ENCODE measurements at places on chromosomes 4 and X.

DNA sequence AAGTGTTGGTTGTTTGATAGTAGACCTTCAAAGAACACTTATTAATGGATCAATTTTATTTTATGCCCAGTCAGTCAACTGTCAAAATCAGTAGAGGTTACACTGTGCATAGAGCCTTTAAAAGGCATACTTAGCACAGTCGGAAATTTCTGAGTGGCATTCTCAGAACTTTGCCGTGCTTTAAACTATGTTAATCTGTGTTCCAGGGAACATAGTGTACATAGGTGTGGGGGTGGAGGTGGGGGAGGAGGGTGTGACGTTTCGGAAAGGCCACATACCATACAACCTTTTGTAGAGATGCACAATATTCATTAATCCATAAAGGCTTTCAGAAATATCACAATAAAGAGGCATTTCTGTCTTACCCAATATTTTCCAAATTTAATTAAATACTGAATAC, 75.8 kb downstream of the RS1 start:
- no peak overlapping the region for H3K4me3 ChIP-seq
- H3K27ac ChIP-seq: peak overlapping the region; percentile 79
- H3K27me3 ChIP-seq: no peaks in the 10 kb centered on the region
- no peaks in the 10 kb centered on the region for H3K4me1 ChIP-seq

DNA sequence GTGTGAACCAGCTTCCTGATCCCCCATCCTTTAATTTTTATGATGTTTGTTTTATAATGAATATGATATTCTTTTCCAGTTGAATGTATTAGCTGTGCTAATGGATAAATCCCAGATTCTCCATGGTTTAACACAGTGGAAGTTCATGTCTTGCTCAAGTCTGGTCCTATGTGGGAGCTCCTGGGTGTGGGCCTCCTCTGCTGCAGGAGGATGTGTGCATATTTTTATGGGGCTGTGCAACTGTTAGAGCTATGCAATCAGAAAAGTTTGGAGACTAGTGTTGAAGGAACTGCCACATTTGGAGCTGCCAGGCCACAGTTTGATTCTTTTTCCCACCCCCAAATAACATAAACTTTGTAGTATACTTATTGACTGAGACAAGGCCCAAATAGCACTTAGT, 24.8 kb downstream of the MGST2 start:
- H3K4me1 ChIP-seq: peaks cover 30% of the 10 kb centered on the region
- DNase-seq: no peak
- no peaks in the 10 kb centered on the region for H3K27me3 ChIP-seq
- no peak overlapping the region for H3K4me3 ChIP-seq

DNA sequence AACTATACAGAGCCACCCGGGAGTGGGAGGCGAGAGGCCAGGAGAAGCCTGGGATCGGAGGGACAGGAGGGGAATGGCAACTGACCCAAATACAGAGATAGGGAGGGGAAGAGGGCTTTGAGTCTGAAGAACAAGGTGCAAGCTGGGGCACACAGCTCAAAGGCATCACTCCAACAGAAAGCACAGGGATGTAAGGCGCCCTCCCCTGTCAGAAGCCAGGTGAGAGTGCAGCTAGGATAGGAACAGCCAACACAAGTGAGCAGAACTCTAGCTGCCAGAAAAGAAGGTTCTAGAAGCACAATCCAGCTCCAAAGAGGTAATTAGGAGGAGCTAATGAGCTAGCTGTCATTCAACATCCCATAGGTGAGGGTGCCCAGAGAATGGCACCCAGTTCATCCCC, 232.2 kb downstream of the DHX15 start:
- no peaks in the 10 kb centered on the region for H3K36me3 ChIP-seq
- no peaks in the 10 kb centered on the region for H3K27me3 ChIP-seq
- H3K4me1 ChIP-seq: no peaks in the 10 kb centered on the region
- H3K27ac ChIP-seq: no peak overlapping the region
- no peak overlapping the region for H3K4me3 ChIP-seq

DNA sequence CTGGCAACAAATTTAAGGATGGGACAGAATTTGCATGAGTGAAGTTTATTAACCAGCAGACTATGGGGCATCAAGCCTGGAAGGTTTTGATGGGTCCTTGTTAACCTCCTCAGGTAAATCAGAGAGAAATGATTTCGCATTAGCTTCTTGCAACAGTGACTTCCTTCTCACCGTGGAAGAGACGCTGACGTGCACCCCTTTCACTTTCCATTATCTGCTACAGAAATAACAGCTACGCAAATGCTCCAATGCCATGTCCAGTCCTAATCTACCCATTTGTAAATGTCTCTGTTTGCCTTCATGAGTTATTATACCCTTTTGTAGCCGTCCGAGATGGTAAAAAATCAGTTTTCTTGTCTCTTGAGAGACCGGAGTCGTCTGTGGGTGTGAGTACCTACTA, 100.3 kb downstream of the SLC34A2 start:
- H3K4me3 ChIP-seq: no peak overlapping the region
- H3K4me1 ChIP-seq: peaks cover 6% of the 10 kb centered on the region
- H3K27ac ChIP-seq: no peak overlapping the region
- H3K27me3 ChIP-seq: no peaks in the 10 kb centered on the region
- no peaks in the 10 kb centered on the region for H3K36me3 ChIP-seq

DNA sequence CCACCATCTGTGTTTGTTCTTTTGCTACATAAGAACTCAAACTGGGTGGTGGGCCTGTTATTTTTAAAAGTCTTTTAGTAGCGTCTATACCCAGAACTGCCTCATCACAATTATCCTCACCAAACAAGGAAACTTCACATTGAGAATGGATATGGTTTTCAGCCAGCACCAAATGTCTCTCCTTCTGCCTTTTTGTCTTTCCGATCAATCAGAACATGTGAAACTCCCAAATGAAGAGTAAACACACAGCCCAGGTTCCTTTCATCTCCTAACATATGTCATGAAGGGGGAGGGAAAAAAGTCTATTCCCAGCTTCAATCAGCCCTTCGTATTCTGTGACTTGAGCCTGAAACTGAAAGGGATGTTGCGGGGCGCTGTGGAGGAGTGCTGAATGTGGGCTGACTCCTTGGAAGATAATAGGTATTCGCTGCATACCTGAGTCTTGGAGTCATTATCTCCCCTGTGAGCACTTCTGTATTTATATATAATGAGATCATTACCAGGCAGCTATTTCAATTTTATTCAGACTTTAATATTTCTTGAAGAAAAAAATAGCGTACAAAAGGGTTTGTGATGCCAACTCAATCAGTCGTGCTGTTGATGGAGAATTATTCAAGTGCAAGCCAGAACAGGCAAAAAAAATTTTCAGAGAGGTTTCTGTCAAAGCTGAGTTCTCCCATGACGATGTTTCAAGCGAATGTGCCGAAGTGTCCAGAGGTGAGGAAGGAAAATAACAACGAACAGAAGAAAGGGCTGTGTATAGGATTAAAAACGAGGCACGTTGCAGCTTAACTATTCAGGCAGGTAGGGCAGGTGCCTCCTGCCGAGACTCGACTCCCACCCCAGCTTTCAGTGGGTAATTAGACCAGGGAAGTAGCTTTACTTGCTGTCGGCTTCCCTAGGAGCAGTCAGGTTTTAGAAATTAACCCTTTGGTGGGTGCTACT, 163.9 kb upstream of the NOCT start:
- H3K27ac ChIP-seq: peak overlapping the region; percentile 64
- DNase-seq: peak; percentile 37
- H3K4me1 ChIP-seq: no peaks in the 10 kb centered on the region
- H3K36me3 ChIP-seq: no peaks in the 10 kb centered on the region
- H3K4me3 ChIP-seq: no peak overlapping the region

DNA sequence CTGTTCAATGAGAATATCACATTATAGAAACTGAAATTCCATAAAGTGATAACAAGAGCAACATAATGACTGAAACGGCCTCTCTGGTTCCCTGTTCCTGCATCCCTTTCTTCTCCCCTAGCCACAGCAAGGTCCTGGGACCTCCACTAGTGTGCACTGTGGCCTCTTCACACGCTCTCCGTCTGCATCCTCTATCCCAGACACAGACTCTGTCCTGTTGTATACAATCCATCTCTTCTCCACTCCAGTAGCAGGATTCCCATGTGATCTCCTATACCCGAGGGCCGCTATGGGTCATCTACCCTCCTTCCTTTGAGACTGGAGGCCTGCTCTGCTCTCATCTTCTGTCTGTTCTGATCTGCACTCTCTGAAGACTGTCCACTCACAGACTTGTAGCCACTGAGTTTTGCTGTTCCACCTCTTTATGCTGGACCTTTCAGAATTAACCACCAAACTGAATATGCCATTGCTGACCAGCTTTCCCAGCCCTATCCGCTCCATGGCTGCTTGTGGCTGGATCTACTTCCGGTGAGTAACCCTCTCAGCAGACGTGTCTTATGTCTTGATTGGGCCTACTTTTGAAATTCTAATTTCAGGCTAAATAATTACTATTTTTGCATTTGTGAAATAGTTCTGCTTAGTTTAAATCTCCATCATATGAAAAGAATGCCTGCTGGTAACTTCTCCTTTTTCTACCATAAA, 105.1 kb upstream of the NAP1L5 start:
- no peaks in the 10 kb centered on the region for H3K27me3 ChIP-seq
- H3K4me1 ChIP-seq: peaks cover 6% of the 10 kb centered on the region
- no peak overlapping the region for H3K27ac ChIP-seq
- H3K4me3 ChIP-seq: no peak overlapping the region

GRCh38 chr4:1459722-1460511, 53.7 kb upstream of the NKX1-1 start:
- no peak overlapping the region for H3K4me3 ChIP-seq
- no peaks in the 10 kb centered on the region for H3K4me1 ChIP-seq
- no peak for DNase-seq

- no peaks in the 10 kb centered on the region for H3K36me3 ChIP-seq
- no peak within 1 kb of the TSS for H3K4me3 ChIP-seq
- H3K27ac ChIP-seq: no peak within 1 kb of the TSS
Measured at GRCh38 chrX:152637649-152638442, at the start of gene GABRQ. GABRQ (plus strand) TSS chrX:152637895; CDS start chrX:152638203, 308 bp downstream.

GRCh38 chrX:17882680-17883079, 21.6 kb upstream of the RAI2 start:
- no peak for DNase-seq
- H3K4me1 ChIP-seq: no peaks in the 10 kb centered on the region
- H3K27me3 ChIP-seq: no peaks in the 10 kb centered on the region
- H3K36me3 ChIP-seq: no peaks in the 10 kb centered on the region

GRCh38 chrX:132559101-132559500, 70.3 kb upstream of the MBNL3 start:
- no peak overlapping the region for H3K27ac ChIP-seq
- no peak overlapping the region for H3K4me3 ChIP-seq

- H3K36me3 ChIP-seq: no peaks in the 10 kb centered on the region
- H3K27ac ChIP-seq: peak overlapping the region; percentile 81
- H3K4me3 ChIP-seq: no peak overlapping the region
- no peaks in the 10 kb centered on the region for H3K27me3 ChIP-seq
- H3K4me1 ChIP-seq: peaks cover 2% of the 10 kb centered on the region
- no peak for DNase-seq
Measured at GRCh38 chrX:154485150-154486051, 1.0 kb downstream of the UBL4A start.

DNA sequence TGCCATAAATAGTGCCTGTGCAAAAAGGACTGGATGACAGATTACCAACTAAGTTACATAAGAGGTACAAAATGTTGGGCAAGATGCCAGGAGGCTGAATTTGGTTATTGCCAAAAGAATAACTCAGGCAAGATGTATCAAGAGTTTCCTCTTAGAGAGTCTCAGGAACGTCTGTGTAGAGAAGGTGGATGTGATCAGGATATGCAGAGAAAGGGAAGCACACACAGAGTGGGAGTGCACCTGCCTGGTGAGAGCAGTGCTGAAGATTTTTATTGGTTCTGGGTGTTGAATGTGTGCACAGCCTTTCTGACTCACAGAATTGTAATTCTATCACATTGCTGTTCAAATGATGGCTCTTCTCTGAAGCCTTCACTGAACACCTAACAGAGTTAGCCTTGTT, 156.8 kb upstream of the HS3ST1 start:
- H3K27me3 ChIP-seq: no peaks in the 10 kb centered on the region
- H3K36me3 ChIP-seq: no peaks in the 10 kb centered on the region
- peaks cover 6% of the 10 kb centered on the region for H3K4me1 ChIP-seq
- H3K4me3 ChIP-seq: no peak overlapping the region
- H3K27ac ChIP-seq: peak overlapping the region; percentile 69
- DNase-seq: peak; percentile 50

DNA sequence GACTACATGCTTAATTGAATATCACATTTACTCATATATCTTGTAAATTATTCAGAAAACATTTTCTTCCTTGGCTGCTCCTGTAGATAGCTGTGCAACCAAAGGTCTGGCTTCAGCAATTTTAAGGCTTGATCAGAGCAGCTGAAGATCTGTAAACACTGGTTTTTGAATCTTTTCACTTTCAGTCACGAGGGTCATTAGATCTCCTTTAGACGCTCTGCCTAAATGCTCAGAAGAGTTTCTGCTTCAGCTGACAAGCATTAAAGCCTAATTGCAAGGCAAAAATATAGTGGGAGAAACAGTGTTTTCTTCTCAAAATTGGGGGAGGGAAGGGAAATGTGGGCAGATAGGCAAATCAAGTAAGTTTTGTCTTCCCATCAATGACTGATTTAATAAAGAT, 25.7 kb downstream of the TRPC5 start:
- no peak for DNase-seq
- H3K27me3 ChIP-seq: no peaks in the 10 kb centered on the region
- no peaks in the 10 kb centered on the region for H3K4me1 ChIP-seq
- H3K36me3 ChIP-seq: no peaks in the 10 kb centered on the region
- H3K27ac ChIP-seq: no peak overlapping the region

DNA sequence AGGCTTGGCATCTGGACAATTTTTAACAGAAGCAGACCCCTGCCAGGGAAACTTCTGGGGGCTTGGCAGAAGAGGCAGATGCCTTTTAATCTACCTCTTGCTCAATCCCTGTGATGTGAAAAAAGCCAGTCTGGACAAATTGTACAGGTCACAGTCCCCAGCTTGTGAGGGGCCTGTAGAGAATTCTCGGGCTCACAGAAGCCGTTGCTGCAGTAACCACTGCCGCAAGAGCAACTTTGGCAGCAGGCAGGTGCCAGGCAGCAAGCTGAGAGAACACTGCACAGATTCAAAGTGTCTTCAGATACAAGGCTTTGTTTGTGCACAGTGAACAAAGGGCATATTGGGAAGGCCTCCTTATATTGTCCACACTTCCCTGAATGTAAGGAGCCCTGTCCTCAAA, 11.7 kb downstream of the GPKOW start:
- H3K36me3 ChIP-seq: no peaks in the 10 kb centered on the region
- H3K27me3 ChIP-seq: no peaks in the 10 kb centered on the region
- DNase-seq: no peak

DNA sequence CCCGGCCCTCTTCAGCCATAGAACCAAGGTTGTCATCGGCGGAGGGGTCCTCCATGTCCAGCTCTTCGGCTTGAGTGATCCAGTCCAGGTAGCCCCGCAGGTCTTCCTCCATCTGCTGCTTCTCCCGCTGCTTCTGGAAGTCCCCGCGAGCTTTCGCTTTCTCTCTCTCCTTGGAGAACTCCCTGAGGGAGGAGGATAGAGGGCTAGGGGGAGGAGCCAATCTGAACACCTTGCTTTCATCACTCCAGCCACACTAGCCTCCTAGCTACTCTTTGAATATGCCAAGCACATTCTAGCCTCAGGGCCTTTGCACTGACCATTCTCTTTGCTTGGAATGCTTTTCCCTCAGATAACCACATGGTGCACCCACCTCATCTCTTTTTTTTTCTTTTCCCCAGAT, 6.2 kb downstream of the CACNA1F start:
- no peaks in the 10 kb centered on the region for H3K36me3 ChIP-seq
- no peak overlapping the region for H3K27ac ChIP-seq
- no peaks in the 10 kb centered on the region for H3K27me3 ChIP-seq
- H3K4me1 ChIP-seq: no peaks in the 10 kb centered on the region
- no peak overlapping the region for H3K4me3 ChIP-seq
